Activated CD4-positive, alpha-beta T cell treated with anti-CD3 and anti-CD28 coated beads, Interleukin-2, amount 10 ng/mL, durations not matched to agents 24 days and 14 days (primary cell): ENCODE measurements at places on chromosomes 13 and 19. TPM values are rescaled to one million over a fixed set of nuclear protein-coding genes. Genes with fewer than 3 reads are reported as not detected.

DNA sequence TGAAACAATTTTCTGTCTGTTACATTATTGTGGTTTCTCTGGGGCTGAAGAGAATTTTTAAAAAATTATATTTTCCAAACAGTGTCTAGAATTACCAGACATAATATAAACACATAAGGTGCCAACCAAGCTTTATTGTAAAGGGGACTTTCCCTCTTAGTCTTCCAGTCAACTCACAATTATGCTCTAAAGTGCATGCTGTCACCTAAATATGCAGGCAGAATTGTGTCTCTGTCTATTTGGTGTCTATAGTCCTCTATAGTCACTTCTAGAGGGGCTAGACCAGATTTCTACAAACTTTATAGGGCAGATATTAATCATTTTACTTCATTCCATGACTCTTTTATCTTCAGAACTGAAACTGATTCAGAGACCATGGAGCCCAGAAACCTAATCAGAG lies 12.8 kb downstream of the ZNF254 start:
- no peak for DNase-seq

GRCh38 chr13:48142436-48142835 lies 47.5 kb upstream of the MED4 start:
- no peak for DNase-seq

- peak; percentile 94 for DNase-seq
Measured at GRCh38 chr19:49363268-49364082, at the start of gene DKKL1. DKKL1 (plus strand) TSS chr19:49363877; CDS start chr19:49363999, 122 bp downstream.

- DNase-seq, result no peak
Measured at GRCh38 chr13:20125129-20125782, 35.6 kb downstream of the GJA3 start.

DNA sequence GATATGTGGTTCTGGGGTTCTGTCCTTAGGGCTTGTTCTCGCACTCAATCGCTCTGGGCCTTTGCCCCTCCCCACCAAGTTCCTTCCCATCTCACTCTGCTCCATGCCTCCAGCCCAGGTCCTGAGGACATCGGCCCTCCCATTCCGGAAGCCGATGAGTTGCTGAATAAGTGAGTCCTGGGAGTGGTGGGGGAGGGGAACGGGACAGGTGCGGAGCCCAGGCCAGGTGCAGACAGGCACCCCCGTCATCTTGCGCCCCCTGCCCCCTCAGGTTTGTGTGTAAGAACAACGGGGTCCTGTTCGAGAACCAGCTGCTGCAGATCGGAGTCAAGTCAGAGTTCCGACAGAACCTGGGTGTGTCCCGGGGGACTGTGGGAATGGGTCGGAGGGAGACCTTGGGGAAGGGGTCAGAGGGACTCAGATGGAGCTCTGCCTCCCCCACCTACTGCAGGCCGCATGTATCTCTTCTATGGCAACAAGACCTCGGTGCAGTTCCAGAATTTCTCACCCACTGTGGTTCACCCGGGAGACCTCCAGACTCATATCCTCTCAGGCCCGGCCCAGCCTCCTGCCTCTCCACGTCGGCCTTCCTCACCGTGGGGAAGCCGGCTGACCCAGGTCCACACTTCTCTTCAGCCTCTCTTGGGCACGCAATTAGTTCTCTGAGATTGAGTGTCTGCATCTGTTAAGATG lies 10.1 kb downstream of the FUZ start:
- no peak for DNase-seq

- no peak for DNase-seq
Measured at GRCh38 chr13:111385183-111385857, 64.9 kb downstream of the TEX29 start.

DNA sequence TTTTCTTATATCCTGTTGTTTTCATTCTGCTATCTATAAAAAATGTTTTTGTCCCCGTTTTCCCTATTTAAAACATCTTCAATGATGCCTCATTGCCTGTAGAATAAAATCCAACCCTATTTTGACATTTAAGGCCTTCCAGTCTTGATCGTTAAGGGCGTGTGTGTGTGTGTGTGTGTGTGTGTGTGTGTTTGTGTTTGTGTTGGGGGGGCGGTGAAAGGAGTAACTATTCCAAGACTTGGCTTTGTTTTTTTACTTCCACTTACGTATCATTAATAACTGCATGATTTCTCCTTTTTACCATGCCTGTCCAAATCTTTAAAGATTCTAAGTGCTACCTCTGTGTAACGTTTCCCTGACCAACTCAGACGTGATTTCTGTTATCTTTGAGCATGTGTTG lies 784 bp downstream of the PIBF1 start:
- peak; percentile 57 for DNase-seq

DNA sequence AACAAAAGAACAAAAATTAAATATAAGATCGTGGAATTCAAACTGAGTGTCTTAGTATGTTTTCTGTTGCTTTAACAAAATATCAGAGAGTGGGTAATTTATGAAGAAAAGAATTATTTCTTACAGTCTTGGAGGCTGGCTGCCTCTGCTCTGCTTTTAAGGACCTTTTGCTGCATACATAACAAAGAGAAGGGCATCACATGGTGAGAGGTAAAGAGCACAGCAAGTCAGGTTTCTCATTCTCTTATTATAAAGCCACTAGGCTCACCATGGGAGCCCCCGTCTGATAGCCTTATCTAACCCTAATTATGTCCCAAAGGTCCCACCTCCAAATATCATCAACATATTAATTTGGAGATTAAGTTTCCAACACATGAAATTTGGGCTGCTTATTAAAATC lies 231.3 kb downstream of the SLITRK6 start:
- no peak for DNase-seq

- peak; percentile 15 for DNase-seq
Measured at GRCh38 chr13:77310579-77311279, 16.2 kb downstream of the MYCBP2 start.

- peak; percentile 47 for DNase-seq
Measured at GRCh38 chr13:40762849-40763248, 8.1 kb downstream of the MRPS31 start.

GRCh38 chr13:30848332-30849027 lies 57.6 kb upstream of the MEDAG start:
- no peak for DNase-seq

DNA sequence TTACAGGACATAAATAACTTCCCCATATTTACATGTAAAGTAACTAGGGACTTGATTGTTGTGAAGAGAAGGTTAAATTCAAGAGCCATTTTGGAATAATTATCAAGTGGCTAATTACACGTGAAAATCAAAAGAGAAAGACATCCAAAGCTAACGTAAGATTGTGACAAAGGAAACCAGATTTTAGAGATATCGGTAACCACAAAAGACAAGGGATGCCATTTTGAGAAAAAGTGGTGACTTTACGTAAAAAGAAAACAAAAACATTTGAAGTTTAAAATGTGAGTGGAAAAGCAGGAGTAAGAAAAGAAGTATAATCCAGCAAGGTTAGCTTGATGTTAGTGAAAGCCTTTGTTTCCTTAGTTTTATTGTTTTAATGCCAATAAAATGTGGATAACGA lies 10.9 kb upstream of the VWA8 start:
- peak; percentile 54 for DNase-seq

The SLC25A41 gene
- 0.19 and 0.24 TPM in 2 replicates for total RNA-seq

The DKKL1 gene
- not detected in 2 replicates for total RNA-seq

The NLRP4 gene
- total RNA-seq, result not detected in 2 replicates

The ATP4A gene
- not detected in 2 replicates for total RNA-seq

The CCL25 gene
- not detected in 2 replicates for total RNA-seq

The ZNF229 gene
- total RNA-seq, result 0.05 TPM in 1 of 2 replicates, not detected in the other

The LRRC25 gene
- total RNA-seq, result not detected in 2 replicates
